ENCODE measurements at places on chromosomes 1 and 21.

GRCh38 chr1:245000872-245001188, 136.5 kb upstream of the HNRNPU start:
- DNase-seq = no peak

GRCh38 chr1:73953586-73953985, 244.4 kb downstream of the LRRIQ3 start:
- DNase-seq = no peak

DNA sequence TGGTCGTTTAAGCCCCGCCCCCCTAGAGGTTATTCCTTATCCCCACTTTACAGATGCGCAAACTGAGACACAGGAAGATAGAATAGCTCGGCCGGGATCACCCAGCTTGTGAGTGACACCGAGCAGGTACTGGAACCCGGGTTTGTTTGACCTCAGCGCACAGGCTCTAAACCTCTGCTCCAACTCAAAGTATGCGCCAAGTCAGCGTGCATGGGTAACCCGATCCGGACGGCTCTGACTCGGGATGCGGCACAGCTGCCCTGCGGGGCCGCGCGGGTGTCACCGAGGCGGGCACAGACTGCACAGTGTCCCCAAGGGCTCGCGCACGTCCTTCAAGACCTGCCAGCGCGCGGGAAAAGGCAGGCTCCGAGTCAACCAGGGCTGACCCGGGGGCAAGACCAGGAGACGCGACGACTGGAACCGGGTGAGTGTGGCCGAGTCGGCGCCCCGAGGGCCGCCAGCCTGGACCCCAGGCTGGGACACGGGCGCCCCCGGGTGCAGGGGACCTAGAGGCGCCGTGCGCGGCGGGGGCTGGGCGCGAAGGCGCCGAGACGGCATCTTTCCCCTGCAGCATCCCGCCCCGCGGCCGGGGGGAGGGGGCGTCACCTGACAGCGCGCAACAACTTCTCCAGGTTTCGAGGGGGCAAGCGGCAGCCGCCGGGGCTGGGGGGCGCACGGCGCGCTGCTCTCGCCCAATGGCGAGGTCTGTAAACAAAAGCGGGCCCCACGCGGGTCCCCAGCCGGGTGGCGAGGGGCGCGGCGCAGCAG, 101.9 kb upstream of the SOD1 start:
- no peak for DNase-seq

DNA sequence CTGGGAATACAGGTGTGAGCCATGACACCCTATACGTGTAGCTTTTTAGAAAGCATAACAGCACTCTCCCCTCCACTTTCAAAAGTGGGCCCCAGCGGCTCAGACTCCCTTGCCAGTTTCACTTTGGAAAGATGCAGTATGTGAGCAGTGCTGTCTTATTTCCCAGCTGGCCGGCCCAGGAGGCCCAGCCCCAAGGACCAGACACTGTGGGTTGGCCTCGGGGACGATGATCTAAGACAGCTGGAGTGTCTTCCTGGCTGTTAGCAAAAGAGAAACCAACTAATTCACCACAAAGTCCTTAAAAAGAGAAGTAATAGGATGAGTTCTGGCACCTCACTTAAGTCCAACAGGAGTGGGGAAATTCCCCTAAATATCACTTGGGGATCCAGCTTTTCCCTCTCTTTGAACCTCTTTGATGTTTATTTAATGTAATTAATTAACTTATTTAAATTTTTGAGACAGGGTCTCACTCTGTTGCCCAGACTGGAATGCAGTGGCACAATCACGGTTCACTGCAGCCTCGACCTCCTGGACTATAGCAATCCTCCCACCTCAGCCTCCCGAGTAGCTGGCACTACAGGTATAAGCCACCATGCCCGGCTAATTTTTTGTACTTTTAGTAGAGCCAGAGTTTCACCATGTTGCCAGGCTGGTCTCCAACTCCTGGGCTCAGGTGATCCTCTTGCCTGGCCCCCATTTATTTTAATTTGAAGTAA, 17.6 kb upstream of the CLIC4 start:
- DNase-seq = no peak

GRCh38 chr1:110328274-110328673, 10.9 kb upstream of the RBM15 start:
- no peak for DNase-seq

DNA sequence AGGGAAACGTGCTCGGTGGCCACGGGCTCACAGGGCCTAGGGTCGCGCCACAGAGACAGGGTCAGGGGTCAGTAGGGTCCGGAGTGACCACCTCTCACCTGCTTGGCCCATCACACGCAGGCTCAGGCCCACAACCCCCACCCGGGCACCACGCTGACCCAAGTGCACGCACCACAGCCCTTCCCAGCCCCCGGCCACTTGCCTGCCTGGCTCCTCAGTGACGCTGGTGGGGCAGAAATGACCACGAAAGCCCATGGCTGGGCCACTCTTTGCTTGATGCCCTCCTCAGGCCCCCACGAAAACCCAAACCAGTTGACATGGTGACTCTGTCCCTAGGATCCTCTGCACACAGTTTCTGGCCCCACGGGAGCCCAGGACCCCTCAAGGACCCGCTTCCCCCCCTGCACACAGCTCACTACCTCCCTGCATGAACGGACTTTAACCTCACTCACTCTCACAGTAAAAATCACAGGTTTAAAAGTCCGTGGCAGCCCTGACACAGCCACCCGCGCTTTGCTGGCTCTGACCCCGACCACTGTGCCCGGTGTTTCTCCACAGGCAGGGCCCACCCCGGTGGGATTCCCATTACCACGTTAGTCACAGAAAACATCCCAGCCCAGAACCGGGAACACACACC, 20.7 kb downstream of the NADK start:
- DNase-seq = no peak

DNA sequence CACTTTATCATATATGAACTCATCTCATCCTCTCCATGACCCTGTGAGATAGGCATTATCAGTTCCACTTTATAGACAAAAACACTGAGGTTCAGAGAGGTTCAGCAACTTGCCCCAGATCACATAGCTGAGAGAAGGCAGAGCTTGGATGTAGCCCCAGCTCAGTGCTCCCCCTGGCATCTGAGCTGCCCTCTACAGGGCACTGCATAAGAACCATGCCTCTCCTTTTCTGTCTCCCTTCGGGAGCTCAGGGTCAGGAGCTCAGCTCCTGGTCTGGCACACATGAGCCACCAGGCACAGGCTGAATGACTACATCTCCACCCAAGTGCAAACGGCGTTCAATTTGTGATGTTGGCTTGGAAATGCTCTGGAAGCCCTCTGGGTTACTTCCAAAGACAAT, 16.9 kb downstream of the RAB7B start:
- DNase-seq = no peak

GRCh38 chr1:215600258-215600792, 33.2 kb downstream of the KCTD3 start:
- no peak for DNase-seq

DNA sequence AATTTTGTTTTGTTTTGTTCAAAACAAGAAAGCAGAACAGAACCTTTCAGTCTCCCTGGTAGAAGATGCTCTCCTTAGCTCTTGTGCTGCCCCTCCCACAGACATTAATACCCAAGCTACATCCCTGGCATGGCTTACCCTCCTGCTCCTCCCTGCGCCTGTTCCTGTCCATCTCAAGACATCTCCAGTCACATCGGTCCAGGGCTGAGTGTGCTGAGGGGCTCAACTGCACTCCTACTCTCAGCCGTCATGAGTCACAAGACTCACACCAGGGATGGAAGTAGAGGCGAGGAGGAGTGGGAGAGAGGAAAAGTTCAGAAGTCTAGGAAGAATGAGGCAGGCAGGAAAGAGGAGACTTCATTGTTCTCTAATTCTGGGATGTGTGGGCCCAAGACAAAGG, 9.2 kb upstream of the TACSTD2 start:
- no peak for DNase-seq

DNA sequence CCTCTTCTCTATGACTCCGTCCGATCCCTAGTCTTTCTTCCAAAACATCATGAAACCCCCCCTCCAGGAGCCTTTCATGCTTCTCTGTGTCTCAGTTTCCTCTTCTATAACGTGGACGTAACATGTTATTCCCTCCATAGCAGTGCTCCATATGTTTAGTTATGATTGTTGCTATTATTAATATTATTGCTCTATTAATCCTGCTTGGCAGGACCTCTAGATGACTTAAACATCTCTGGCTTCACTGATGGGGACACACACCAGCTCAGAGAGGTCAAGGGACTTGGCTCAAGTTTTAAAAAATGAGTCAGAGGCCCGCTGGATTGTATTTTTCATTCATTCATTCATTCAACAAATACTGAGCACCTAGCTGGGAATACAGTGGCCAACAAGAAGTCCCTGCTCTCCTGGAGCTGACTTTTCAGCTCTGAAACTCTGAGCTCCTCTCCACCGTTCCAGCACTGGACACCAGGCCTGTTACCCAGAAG, 404 bp upstream of the CPLANE2 start:
- no peak for DNase-seq

GRCh38 chr1:28205243-28205642, 27.6 kb downstream of the DNAJC8 start:
- no peak for DNase-seq

- no peak for DNase-seq
Measured at GRCh38 chr21:27403011-27403410, 436.1 kb upstream of the ADAMTS5 start.

- DNase-seq = no peak
Measured at GRCh38 chr1:41325801-41326200, 35.4 kb upstream of the FOXO6 start.

GRCh38 chr1:167298325-167298724, 77.6 kb downstream of the POU2F1 start:
- DNase-seq = no peak

- DNase-seq = no peak
Measured at GRCh38 chr1:15341634-15342407, 67.9 kb upstream of the EFHD2 start.

GRCh38 chr1:173275496-173275895, 68.4 kb upstream of the TNFSF4 start:
- no peak for DNase-seq

- DNase-seq = no peak
Measured at GRCh38 chr1:47175227-47175934, 14.5 kb downstream of the PDZK1IP1 start.

- DNase-seq = no peak
Measured at GRCh38 chr21:33751120-33751519, 108.8 kb downstream of the ITSN1 start.

DNA sequence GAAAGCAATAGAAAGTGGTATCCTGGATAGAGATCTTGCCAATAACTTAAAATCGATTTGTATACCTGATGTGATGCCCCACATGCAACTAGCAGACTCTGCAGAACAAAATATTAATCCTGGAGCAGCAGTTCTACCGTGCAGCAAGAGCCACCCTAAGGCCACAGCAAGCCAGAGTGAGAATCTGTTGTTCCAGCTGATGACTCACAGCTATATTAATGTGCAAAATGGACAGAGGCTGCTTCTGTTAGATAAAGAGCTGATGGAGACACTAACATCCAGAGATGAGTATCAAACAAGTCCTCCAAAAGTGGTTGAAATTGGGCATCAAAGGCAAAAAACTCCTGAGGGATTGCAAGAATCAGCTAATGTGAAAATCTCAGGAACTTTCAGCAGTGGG, 127.8 kb downstream of the MACF1 start:
- DNase-seq = no peak

GRCh38 chr1:227791425-227792143, 23.9 kb upstream of the PRSS38 start:
- DNase-seq = no peak

- DNase-seq = no peak
Measured at GRCh38 chr1:244874974-244875579, 10.7 kb upstream of the HNRNPU start.

DNA sequence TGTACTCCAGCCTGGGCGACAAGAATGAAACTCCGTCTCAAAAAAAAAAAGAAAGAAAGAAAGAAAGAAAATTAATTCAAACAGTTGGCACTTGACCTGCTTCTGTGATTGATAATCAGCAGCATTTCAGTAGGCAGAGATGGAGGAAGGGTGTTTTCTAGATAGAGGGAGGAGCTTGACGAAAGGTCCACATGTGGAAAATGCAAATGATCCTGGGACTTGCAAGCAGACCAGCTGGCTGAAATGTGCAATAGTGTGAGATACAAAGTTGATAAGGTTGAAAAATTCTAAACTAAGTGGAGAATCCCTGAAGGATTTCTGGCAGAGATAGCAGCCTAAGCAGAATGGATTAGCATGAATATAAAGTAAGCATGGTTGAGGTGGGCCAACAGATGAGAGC, 4.2 kb downstream of the ELAPOR1 start:
- DNase-seq = no peak

DNA sequence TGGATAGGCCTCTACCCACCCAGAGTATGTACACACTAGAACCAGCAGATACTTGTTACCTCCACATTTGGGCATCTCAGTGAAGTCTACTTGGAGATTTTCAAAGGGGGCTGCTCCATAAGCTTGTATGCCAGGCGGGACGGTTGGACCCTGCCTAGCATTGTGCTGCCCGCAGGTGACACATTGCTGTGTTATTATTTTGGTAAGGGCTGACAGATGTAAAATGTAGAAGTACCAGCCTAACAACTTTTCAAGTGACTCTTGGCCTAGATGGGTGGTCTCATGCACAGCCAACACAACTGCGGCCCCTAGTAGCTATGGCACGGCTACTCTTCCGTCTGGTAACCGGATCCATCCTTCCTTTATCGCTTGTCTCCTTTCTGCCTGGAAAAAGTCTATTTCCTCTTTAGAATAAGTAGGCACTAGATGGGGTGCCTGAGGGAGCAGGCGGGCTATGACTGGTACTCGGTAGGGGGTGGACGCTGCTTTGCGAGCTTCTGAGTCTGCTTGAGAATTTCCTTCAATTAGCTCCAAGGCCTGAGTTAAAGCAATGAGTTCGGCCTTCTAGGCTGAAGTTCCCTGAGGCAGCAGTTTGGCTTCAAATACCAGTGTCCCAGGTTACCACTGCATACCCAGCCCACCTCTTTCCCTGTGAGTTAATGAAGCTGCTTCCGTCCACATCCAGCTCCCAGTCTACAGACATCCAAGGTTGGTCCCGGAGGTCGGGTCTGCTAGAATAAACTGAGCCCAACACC, 405.3 kb downstream of the TGFB2 start:
- DNase-seq = no peak

DNA sequence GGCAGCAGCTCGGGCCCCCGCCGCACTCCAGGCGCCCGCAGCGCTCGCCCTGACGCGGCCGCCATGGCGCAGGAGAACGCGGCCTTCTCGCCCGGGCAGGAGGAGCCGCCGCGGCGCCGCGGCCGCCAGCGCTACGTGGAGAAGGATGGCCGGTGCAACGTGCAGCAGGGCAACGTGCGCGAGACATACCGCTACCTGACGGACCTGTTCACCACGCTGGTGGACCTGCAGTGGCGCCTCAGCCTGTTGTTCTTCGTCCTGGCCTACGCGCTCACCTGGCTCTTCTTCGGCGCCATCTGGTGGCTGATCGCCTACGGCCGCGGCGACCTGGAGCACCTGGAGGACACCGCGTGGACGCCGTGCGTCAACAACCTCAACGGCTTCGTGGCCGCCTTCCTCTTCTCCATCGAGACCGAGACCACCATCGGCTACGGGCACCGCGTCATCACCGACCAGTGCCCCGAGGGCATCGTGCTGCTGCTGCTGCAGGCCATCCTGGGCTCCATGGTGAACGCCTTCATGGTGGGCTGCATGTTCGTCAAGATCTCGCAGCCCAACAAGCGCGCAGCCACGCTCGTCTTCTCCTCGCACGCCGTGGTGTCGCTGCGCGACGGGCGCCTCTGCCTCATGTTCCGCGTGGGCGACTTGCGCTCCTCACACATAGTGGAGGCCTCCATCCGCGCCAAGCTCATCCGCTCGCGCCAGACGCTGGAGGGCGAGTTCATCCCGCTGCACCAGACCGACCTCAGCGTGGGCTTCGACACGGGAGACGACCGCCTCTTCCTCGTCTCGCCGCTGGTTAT, 2.8 kb downstream of the KCNJ9 start:
- no peak for DNase-seq

GRCh38 chr21:37593740-37594471, 227.3 kb downstream of the DYRK1A start:
- no peak for DNase-seq
